ENCODE measurements at places on chromosomes 4 and X.

DNA sequence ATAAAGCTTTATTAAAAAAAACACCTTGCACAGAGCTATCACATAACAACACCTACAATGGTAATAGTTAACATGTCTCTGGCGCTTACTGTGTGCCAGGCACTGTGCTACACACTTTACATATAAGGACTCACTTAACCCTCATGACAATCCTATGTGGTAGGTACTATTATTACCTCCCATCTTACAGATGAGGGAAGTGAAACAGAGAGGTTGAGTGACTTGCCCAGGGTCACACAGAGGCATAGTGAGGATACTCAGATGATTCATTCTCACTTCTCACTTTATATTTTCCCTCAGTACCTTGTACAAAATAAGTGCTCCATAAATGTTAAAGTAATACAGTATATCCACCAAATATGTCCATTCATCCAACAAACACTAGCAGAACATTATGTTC lies 43.4 kb upstream of the IQSEC2 start:
- DNase-seq, result no peak

GRCh38 chrX:154472685-154473632 lies 6.1 kb downstream of the LAGE3 start:
- peak; percentile 37 for DNase-seq

DNA sequence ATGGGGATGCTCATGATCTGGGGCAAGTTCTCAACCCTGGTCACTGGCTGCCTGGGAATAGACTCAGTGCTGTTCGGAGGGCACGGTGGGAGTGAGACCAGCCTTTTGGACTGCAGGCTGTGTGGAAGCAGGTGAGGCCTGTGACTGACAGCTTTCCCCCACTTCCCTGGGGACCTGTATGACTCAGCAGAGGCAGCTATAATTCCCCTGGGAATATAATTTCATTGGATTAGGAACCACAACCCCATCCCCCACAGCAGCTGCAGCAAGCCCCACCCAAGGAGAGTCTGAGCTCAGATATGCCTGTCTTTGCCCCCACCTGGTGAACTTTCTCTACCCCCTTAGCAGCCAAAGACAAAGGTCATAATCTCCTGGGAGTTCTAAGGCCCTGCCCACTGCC lies 408.6 kb downstream of the PPP3CA start:
- no peak for DNase-seq

- DNase-seq, result no peak
Measured at GRCh38 chrX:54509400-54509799, 13.4 kb upstream of the FGD1 start.

DNA sequence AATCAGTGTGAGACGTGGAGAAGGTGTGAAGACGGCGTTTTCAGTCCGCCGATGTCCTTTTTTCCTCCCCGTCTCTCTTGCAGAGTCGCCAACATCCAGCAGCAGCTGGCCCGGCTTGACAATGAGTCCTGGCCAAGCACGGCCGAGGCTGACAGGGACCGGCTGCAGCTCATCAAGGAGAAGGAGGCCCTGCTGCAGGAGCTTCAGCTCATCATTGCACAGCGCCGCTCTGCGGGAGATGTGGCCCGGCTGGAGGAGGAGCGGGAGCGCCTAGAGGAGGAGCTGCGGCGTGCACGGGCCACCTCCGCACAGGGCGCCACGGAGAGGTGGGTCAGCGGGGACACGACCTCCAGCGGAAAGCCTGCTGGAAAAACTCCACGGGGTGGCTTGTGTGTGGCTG lies 47.1 kb upstream of the CLCN4 start:
- DNase-seq, result no peak
